Activated CD4-positive, alpha-beta T cell treated with anti-CD3 and anti-CD28 coated beads, Interleukin-2, amount 10 ng/mL, durations not matched to agents 7 days and 5 days (primary cell): ENCODE measurements at places on chromosomes 3 and 15. TPM values are rescaled to one million over a fixed set of nuclear protein-coding genes. Genes with fewer than 3 reads are reported as not detected.

The PATL2 gene
- total RNA-seq = 20.5 TPM

The WDR93 gene
- not detected for total RNA-seq

The SCN5A gene
- total RNA-seq = not detected

The CTXN2 gene
- total RNA-seq = not detected

The GOLIM4 gene
- total RNA-seq = 1.6 TPM

The SLC6A1 gene
- total RNA-seq = not detected

The NRG4 gene
- not detected for total RNA-seq

The IL5RA gene
- not detected for total RNA-seq

The GABRR3 gene
- not detected for total RNA-seq

GRCh38 chr3:28835751-28836150 is 445.1 kb upstream of the RBMS3 start:
- DNase-seq = no peak

GRCh38 chr15:32736701-32737061 is 18.9 kb downstream of the GREM1 start:
- no peak for DNase-seq

DNA sequence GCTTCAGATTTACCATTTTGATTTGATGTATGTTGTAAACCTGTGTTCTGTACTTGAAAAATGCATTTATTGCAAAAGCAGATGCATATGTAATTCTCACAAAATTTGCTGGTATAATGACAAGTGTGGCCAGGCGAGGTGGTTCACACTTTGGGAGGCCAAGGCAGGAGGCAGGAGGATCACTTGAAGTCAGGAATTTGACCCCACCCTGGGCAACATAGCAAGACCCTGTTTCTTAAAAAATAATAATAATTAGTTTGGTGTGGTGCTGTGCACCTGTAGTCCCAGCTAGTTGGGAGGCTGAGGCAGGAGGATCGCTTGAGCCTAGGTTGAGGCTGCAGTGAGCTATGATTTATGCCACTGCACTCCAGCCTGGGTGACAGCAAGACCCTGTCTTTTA is 4.7 kb upstream of the HYKK start:
- no peak for DNase-seq

GRCh38 chr3:127479449-127479848 is 111.1 kb downstream of the TPRA1 start:
- no peak for DNase-seq

- no peak for DNase-seq
Observed at GRCh38 chr3:25621087-25621486, 43.6 kb downstream of the TOP2B start.

- peak; percentile 64 for DNase-seq
Observed at GRCh38 chr15:65981837-65982626, 112.7 kb downstream of the RAB11A start.

- peak; percentile 34 for DNase-seq
Observed at GRCh38 chr3:63961891-63962290, 49.7 kb upstream of the SCAANT1 start.

- no peak for DNase-seq
Observed at GRCh38 chr3:123595396-123596180, 10.7 kb upstream of the HACD2 start.

- DNase-seq = no peak
Observed at GRCh38 chr15:70286113-70286806, 188.5 kb upstream of the TLE3 start.

- DNase-seq = no peak
Observed at GRCh38 chr15:38215707-38216106, 36.9 kb upstream of the SPRED1 start.

GRCh38 chr3:112738366-112738765 is 97.4 kb upstream of the CCDC80 start:
- no peak for DNase-seq

DNA sequence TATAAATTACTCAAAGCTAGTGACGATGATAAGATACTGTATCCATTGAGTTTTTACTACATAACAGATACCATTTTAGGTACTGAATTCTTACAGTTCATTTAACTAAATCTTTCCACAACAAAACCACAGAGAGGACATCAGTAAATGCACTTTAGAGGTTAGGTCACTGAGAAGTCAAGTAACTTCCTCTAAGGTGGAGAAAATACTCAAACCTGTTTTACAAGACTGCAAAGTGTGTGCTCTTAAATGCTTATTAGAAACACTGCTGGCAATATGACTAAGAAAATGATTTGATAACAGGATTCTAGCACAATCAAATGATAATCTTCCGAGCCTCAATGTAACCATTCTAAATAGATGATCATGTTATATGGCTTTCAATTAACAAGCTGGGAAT is 99.4 kb downstream of the UBE3A start:
- no peak for DNase-seq

GRCh38 chr15:40053831-40054604 is 15.0 kb upstream of the SRP14 start:
- DNase-seq = no peak

DNA sequence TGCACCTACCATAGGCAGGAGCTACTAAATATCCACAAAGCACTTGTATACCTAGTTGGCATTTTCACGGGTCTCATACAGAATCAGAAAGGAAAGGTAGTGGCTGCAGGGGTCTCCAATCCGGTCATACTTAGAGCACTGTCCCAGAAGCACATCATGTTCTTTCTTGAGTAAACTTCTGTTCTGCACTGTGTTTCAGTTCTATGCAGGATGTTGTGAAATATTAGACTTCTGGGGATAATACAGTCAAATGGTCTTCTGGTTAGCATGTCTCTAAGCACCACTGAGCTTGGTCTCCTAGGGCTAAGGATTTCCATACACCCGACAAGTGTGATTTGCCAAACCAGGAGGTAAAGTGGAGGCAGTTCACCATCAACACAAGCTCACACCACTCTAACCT is 27.9 kb downstream of the MINDY4B start:
- DNase-seq = no peak

DNA sequence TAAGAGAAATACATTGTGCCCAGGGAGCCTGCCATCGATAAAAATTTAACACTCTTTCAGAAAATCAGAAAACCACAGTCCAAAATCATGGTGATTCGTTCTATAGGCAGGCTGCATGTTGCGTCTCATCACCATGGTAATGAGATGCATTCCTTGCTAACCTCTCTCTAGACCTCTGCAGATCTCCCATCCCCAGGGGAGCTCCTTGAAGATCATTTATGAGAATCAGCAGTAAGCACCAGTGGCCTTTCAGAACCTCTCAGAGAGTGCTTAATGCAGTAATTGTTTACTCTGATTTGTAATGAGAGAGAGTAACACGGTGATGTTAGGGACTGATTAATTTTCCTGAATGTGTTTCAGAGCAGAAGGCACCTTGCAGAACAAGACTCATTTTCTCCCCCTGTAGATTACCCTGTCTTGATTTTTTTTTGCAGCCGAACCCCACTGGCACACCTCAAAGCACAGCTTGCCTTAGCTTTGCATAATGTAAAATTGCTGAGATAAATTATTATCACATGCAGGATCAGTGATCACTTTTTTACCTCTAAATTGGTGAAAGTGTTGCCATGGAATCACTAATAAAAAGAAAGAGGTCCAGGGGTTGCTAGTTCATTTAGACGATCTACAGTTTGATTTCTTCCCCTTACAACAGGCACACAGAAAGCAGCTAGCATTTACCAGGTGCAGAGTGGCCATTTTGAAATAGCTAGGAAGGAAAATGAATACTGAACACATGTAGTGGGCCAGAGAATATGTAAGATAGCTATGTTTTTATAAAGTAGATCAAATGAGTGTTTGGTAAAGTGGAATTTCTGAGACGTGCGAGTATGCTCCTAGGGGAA is 98.9 kb upstream of the CHL1 start:
- no peak for DNase-seq

GRCh38 chr15:74961616-74962015 is 5.0 kb upstream of the RPP25 start:
- DNase-seq = no peak

DNA sequence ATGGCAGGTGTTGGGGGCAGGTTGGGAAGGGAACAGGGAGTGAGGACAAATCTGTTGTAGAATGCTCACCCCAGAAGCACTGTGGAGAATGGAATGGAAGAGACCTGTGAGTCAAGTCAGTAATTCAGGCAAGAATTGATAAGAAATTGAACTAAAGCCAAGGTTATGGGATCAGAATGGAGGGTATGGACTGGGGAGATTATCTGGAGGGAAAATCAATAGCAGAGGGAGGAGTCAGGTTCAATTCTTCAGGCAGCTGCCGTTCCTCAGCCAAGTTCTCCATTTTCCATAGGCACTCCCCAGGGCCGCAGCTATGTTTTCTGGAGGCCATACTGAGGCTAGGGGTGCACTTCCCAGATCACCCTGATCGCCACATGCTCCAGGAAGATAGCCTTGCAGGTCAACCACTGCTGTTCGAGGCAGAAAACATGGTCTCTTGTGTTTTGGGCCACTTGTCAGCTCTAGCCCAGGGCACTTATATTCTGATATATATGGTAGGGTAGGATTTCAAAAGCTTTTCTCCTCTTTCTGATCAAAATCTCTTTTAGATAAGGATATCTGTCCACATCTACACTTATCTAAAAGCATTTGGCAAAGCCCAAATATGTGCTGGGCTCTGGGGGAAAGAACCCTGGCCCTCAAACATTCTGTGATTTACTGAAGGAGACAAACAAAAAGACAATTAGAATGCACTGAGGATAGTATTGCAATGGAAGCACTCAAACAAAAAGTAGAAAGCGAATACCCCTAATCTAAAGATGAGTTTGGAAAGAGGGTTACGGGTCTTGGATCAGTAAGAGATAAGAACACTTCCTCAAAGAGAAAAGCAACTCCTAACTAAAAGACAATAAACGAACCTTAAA is 92.3 kb downstream of the TMEM212 start:
- DNase-seq = no peak

GRCh38 chr3:182464513-182465145 is 328.7 kb upstream of the ATP11B start:
- DNase-seq = no peak

DNA sequence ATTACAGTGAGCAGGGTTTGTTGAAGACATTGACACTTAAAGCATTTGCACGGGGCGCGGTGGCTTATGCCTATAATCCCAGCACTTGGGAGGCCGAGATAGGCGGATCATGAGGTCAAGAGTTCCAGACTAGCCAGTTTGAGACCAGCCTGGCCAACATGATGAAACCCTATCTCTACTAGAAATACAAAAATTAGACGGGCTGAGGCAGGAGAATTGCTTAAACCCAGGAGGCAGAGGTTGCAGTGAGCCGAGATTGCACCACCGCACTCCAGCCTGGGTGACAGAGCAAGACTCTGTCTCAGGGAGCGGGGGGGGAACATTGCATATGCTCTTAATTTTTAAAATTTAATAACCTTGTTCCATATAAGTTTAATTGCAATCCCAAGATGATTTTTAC is 11.9 kb downstream of the STT3B start:
- no peak for DNase-seq

DNA sequence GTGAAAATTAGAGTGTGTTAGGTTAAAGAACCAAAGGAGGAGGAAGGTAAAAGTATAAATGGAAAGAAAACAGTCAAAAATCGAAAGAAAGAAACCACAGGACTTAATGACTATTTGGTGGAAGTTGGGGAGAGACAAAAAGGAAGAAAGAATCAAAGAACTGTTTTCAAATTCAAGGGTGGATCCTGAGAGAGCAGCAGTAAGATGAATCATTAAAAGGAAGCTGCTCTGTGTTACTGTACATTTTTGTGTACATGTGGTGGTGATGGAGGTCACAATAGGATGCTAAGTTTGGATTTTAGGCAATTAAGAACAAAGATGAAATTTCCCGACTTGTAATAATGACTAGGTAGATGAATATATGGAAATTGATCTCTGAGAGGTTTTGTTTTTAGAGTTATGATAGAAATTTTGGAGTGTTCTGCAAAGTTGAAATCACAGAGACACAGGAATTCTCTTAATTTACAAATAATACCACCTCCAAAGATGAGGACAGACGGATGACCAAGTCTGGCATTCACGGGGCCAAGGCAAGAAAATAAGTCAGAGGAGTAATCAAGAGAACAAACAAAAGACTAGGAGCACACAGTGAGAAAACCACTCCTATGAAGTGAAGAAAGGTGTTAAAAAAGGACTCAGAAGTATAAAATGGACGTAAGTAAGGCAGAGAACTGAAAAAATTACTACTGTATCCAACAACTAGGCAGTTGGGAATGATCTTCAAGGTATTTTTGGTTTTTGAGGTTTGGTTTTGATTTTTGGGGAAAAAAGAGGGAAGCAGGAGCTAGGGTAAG is 7.1 kb downstream of the DHX36 start:
- no peak for DNase-seq

DNA sequence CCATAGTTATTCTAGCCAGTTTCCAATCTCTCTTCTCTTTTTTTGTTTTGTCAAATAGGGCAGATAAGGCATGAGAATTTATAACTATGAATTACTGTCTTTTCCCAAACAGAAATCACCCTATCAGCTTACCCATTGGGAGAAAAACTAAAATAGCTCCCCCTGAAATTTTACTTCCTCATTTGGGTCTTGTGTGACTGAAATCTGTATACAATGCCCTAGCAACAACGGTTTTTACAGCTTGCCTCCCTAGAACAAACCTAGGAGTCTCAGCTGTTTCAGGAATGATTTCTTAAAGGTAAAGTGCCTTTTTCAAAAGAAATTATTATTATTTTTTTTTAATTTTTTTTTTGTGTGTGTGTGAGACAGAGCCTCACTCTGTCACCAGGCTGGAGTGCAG is 56.8 kb downstream of the CD86 start:
- DNase-seq = no peak

DNA sequence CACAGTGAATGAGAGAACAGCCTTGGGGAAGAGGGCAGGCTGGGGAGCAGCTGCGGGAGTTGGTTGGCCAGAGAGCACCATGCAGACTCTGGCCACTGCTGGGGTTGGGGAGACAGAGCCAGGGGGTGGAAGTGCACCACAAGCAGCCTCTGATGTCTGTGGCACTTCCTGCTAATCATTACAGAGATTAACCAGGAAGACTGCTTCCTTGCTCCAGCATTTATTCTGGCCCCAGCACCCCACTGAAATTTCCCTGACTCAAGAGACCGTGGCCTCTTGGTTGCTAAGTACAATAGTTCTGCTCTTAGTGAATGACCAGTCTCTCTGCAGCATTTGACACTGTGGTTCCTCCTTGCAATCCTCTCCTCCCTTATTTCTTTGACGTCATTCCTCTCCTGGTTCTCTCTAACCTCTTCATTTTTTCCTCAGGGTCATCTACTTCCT is 266.2 kb upstream of the ROPN1 start:
- DNase-seq = no peak

DNA sequence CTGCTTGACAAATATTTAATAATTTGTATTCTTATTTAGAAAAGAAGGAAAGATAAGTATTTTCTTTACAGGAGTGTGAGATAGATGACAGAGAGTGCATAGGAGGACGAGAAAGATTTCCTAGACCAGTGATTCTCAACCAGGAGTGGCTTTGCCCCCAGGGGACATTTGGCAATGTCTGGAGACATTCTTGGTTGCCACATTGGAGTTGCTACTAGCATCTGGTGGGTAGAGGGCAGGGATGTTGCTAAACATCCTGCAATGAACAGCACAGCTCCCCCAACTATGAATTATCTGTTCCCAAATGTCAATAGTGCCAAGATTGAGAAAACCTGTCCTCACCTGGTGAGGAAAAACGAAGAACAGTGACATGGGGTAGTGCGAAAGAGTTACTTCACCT is 30.8 kb upstream of the MINAR1 start:
- no peak for DNase-seq

GRCh38 chr3:104279617-104280016 is 1087.1 kb upstream of the ALCAM start:
- DNase-seq = no peak
